ENCODE measurements at places on chromosomes 11 and 22. TPM values are rescaled to one million over a fixed set of nuclear protein-coding genes. Genes with fewer than 3 reads are reported as not detected.

The CHRM1 gene
- 0.69 TPM for total RNA-seq

The CARD16 gene
- 16.0 TPM for total RNA-seq

The HSPB2 gene
- total RNA-seq: 3.2 TPM

The FJX1 gene
- 7.0 TPM for total RNA-seq

The SYT7 gene
- 1.7 TPM for total RNA-seq

The NRIP3 gene
- total RNA-seq: 0.39 TPM

The CYP2D6 gene
- total RNA-seq: 1.4 TPM
